ENCODE measurements at places on chromosomes 2 and 18.

DNA sequence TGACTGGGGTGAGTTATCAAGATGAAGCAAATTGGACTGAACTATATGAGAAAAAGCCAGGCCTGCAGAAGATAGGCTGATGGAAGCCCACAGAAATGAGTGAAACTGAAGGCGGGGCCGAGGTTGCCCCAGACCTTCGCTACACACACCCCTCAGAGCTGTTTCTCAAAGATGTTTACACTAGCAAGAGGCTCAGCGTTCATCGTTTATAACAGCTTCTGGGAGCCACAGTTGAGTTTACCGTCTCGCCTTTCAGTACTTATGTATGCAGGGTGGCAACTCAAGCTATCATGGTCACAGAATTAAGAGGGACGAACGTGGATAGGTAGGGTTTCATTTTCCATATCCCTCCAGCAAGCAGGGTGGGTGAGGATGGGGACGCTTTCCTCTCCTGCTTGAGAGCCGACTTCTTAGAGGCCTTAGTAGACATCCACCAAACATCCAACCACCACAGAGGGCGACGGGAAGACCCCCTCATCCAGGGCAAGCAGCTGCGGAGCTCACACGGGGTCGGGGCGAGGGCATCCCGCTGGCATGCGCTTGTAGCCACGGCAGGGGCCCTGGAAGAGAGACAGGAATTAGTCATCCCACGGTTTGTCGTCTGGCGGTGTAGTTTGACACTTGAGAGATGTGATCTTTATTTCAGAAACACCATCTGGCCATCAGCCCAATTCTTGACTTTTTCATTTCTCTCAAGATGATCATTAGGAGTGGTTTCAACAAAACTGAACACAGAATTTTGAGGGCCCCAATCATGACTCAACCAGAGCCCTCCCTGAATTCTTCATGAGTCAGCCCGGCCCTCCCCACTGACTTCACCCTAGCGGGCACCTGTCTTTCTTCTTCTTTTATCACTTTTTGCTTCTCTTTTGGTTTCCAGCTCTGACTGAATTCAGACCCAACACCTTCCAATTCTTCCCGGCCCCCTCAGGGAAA, 109.1 kb upstream of the CTDP1 start:
- no peak for DNase-seq

GRCh38 chr2:126849991-126850535, 48.6 kb upstream of the TEX51 start:
- DNase-seq: no peak

DNA sequence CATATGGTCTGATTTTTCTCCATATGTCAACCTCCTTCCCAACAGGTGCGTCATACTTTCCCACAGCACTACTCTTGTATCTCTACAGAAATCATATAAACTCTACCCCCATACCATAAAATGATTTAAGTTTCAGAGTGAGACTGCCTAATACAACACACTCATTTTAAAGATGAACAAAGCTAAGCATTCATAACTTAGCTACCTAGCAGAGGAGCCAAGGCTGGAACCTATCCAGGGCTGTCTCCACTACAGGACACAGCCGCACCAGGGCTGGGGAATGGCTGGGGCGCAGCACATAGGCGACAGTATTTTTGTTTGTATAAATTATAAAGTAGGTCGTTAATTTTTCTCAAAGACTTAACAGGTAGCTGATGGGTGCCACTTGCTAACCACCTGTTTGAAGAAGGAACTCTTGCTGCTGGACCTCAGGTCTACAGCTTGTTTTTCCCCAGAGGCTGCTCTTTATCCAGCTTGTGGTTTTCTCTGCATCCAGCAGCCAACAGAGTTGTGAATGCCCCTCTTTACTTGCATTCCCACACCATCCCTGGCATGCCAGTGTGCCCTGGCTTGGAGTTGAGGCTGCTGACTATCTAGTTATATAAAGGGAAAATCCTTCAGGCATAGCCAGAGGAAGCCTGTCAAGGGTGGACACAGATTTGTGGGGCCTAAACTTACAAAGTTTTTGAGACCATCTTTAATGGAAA, 62.0 kb downstream of the HNRNPLL start:
- DNase-seq: no peak

DNA sequence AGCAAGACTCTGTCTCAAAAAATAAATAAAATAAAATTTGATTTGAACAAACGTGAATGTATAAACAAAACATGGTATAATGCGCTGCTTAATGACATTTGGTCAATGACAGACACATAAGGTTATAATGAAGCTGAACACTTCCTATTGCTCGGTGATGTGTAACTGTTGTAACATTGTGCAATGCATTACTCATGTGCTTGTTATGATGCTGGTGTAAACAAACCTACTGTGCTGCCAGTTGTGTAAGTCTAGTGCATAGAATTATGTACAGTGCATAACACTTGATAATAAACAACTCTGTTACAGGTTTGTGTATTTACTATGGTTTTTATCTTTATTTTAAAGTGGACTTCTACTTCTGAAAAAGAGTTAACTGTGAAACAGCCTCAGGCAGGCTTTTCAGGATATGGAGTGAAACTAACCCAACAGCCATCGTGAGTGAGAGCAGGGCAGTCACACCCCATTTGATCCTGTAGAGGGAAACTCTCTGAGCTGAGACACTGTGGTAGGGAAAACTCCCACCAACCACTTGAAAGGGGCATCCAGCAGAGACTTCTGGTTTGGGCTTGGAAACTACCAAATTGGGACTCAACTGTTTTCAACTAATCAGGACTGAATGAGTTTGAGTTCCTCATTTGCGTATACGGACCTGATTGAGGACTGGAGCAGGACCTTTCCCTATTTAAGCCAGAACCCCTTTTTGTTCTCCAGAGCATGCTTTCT, 8.7 kb upstream of the RPRD1A start:
- DNase-seq: no peak

DNA sequence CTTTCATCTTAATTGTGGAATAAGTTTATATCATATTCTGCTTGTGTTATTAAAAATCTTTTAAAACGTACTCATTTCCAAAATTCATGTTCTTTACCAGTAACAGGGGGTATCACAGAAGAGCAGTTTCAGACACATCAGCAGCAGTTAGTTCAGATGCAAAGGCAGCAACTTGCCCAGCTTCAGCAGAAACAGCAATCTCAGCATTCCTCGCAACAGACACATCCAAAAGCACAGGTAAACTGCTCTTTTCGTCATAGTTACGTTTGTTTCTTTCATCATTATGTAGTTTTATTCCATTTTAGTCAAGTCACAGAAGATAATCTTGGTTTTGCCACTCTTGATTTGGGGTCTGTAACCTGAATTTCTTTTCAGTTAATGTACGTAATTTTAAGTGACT, 93.5 kb upstream of the KIF5C start:
- no peak for DNase-seq

- no peak for DNase-seq
Observed at GRCh38 chr2:60980071-60980815, 37.3 kb upstream of the PEX13 start.

- no peak for DNase-seq
Observed at GRCh38 chr2:132774189-132774588, 104.2 kb upstream of the LYPD1 start.

DNA sequence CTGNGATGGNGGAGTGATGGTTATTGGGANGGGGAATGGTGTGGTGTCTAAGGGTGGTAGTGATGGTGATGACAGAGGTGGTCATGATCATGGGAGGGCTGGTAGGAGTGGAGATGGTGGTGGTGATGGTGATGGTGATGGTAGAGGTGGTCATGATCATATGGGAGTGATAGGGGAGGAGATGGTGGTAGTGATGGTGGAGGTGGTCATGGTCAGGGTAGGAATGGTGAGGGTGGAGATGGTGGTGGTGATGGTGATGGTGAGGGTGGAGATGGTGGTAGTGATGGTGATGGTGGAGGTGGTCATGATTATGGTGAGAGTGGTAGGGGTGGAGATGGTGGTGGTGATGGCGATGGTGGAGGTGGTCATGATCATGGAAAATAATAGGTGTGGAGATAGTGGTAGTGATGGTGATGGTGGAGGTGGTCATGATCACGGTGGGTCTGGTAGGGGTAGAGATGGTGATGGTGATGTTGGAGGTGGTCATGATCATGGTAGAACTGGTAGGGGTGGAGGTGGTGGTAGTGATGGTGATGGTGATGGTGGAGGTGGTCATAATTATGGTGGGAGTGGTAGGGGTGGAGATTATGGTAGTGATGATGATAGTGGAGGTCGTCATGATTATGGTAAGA, 83.7 kb downstream of the INPP5D start:
- no peak for DNase-seq

Measured in BE2C (cell line).